ENCODE measurements at places on chromosomes 3 and 15.

DNA sequence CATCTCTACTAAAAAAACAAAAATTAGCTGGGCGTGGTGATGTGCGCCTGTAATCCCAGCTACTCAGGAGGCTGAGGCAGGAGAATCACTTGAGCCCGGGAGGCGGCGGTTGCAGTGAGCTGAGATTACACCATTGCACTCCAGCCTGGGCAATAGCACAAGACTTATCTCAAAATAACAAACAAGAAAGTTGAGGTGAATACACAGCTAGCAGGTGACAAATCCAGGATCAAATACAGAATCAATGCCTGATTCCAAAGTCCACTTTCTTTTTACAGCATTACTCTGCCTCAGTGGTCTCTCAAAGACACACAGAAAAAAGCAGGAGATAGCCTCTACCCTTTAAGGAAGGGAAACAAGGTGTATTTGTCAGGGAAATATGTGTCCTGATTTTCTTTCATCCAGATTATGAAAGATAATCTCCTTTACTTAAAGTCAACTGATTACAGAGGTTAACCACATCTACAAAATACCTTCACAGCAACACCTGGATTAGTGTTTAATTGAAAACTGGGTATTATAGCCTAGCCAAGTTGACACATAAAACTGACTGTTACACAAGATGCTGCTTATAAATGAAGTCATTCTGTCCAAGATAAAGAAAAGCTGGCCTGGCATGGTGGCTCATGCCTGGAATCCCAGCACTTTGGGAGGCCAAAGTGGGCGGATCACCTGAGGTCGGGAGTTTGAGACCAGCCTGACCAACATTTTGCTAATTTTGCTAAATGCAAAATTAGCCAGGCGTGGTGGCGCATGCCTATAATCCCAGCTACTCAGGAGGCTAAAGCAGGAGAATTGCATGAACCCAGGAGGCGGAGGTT, 4.0 kb upstream of the SLC25A38 start:
- no peak for DNase-seq

- DNase-seq, result no peak
These were observed 48.7 kb downstream of the IL17RD start for GRCh38 chr3:57116501-57116900.

- peak; percentile 83 for DNase-seq
These were observed 102.3 kb downstream of the MYRIP start for GRCh38 chr3:39911465-39912309.

GRCh38 chr3:165503825-165504224, 307.6 kb upstream of the SLITRK3 start:
- no peak for DNase-seq

DNA sequence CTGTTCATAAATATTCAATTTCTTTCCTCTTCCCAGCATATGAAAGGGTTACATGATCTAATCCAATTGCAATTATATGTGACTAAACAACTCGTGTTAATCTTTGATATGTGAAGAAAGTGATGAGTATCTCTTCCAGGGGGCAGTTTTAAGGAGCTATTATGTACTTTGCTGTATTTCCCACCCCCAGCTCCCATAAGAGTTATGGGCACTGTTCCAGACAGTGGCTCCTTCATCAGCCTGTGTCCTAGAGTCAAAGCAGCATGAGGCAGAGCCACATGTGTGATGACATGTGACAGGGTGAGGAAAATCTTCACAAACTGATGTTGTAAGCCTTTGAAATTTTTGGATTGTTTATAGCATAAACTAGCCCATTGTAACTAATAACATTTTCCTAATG, 315.4 kb downstream of the DIPK2A start:
- no peak for DNase-seq

- DNase-seq, result no peak
These were observed 27.8 kb downstream of the ACSBG1 start for GRCh38 chr15:78206326-78207109.

DNA sequence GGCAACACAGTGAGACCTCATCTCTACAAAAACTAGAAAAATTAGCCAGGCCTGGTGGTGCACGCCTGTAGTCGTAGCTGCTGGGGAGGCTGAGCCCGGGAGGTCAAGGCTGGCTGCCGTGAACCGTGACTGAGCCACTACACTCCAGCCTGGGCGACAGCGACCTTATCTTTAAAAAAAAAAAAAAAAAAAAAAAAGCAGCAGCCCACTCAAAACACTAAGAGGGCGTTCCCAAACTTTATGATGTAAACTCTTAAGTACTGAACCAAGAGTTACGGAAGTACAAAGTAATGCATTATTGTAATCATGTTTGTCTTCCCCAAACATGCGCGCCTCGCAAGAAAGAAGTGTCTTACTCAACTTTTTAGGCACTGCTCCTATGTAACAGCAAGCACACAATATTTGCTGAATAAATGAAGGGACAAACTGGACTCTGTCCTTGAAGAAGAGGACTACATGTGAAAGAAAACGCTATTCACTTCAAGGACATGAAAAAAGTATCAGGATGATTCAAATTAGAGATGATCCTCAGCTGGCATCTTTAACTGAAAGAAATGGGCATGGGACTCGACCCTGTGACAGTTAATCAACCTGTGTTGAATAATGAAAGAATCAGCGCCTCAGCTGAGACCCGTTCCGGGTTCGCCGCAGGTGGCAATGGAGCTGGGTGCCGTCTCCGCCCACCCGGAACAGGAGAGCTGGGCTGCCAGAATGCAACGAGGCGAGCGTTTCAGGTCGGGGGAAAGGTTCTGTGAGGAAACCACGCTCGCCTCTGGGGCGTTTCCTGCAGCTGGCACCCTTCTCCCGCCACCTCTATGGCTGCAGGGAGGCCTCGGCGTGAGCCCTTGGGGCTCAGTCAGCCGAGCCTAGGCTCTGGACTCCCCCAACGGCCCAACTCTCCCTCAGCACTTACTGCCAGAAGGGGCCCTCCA, 718 bp downstream of the SPG11 start:
- peak; percentile 41 for DNase-seq

DNA sequence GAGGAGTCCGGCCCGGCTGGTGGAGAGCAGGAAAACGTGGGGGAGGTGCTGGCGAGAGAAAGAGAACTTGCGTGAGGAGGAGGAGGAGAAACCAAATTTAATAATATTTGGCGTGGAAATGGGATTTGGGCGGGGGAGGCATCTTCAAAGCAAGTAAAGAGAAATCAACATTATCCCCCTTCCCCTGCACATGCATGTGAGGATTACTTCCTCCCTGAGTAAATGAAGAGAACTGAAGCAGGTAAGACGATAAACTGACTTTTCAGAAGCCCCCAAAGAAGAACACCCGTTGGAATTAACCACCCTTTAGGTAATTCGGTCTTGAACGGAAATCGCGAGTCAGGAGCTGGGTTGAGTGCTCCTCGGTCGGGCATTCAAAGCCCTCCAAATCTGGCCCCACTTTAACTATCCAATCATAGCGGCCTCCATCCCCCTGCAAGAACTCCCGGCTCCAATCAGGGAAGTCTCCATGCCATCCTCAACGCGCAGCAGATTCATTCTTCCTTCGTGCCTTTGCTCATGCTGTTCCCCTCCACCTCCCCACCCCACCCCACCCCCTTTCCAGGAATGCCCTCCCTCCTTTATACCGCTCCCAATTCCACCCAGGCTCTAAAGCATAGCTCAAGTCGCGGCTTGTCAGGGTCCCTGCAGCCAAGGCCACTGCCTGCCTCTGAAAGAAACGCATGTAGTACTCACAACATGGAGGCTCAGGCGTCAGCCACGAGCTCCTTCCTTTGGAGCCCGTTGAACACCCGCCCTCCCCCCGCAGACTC, 545 bp upstream of the RFX7 start:
- DNase-seq, result peak; percentile 79

DNA sequence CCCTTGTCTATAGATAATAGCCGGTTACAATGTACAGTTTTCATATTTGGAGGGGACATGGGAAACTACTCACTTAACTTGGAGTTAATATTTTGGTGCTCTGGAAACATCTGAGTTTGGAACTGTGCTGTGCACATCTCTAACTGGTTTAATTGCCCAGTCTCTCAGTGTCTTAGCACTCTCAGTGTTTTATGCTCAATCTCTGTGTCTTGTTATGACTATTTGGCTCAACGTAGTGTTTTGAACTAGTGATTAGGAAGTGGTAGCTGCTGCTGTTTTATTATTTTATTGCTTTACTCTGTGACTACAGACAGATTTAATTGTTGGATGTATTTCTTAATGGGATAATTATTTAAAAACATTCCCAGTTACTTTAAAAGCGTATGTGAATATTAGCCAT, 17.0 kb downstream of the FNDC3B start:
- no peak for DNase-seq

DNA sequence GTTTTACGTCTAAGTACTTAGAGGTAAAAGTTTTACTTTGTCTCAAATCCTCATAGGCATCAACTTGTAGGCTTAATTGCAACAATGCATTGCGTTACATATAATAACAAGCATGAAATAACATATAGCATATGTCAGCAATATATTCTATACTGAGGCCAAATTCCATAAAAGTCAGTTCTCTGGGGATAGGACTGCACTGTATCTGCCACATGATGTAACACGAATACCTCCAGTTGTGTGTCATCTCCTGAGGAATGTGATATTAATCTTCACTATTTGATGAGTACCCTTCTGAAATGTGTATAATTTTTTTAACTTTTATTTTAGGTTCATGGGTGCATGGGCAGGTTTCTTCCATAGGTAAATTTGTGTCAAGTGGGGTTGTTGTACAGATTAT, 126.4 kb downstream of the IMPG2 start:
- peak; percentile 33 for DNase-seq

DNA sequence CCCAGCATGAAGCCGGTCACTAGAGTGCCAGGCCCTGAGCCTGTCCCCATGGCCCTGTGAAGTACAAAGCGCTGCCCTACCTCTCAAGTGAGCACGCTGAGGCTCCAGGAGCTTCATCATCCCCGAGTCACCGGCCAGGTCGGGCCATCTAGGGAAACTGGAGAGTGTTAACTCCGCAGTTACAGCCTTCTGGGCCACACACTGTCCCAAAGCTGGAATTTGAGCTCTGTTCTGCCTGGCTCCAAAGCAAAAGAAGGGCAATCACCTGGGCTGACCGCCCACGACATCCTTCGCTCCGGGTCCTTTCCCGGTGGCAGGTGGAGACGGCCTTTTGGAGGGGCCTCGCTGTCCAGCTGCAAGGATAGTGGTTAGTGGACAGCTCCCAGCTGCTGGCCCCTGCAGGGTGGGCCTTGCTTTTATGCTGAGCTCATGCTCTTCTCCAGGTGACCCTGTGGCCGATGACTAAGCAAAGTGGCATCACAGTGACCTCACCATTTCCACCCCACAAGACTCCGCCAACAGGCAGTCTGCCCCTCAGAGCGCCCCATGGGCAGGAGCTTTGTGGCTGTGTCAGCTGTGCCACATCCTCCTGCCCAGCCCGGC, 3.5 kb upstream of the MUC4 start:
- peak; percentile 14 for DNase-seq

DNA sequence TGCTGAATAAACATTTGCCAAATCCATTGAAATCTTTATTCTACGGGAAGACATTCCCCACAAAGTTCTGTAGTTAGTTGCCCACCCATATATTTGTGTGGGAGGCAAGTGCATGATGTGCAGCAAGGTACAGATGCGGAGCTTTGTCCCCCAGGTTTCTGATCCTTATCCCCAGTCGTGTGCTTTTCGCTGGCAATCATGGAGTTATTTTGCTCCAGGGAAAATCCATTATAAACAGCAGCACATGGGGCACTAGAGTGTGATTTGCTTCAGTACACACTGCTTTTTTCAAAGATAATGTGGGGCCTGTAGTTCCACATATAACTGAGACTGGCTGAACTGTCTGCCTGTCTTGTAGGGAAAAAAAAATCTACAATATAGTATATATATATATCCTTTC, 132.1 kb downstream of the FEZF2 start:
- no peak for DNase-seq

- DNase-seq, result no peak
These were observed 132.5 kb downstream of the APBA2 start for GRCh38 chr15:29018120-29018805.

GRCh38 chr3:14688525-14688924, 13.6 kb downstream of the C3orf20 start:
- DNase-seq, result no peak

DNA sequence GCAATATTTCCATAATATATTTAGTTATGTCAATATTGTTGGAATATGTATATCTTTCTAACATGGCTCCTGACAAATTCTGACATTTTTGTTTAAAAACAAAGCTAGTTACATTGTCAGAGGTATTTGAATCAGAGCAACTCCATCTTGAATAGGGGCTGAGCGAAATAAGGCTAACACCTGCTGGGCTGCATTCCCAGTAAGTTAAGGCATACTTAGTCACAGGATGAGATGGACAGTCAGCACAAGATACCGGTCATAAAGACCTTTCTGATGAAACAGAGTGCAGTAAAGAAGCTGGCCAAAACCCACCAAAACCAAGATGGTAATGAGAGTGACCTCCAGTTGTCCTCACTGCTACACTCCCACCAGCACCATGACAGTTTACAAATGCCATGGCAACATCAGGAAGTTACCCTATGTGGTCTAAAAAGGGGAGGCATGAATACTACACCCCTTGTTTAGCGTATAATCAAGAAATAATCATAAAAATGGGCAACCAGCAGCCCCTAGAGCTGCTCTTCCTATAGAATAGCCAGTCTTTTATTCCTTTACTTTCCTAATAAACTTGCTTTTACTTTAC, 30.4 kb downstream of the RPL22L1 start:
- peak; percentile 15 for DNase-seq

DNA sequence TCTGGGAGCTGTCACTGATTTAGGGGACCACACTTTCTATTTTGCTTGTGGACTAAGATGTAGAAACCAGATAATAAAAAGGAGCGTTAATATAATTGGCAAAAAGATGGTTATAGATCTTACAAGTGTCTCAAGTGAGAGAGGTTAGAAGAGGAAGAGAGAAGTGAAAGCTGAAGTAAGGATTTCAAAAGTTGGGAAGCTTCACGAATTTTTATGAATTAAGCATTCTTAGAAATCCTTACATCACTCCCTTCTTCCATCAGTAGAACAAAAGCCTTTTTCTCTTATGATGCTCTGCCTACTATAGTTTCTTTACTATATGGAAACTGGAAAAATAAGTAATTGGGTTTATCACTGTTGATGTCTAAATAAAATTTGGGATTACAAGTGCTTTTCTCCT, 146.5 kb downstream of the FNDC3B start:
- no peak for DNase-seq

- no peak for DNase-seq
These were observed 7.2 kb downstream of the RPL22L1 start for GRCh38 chr3:170862618-170863374.

DNA sequence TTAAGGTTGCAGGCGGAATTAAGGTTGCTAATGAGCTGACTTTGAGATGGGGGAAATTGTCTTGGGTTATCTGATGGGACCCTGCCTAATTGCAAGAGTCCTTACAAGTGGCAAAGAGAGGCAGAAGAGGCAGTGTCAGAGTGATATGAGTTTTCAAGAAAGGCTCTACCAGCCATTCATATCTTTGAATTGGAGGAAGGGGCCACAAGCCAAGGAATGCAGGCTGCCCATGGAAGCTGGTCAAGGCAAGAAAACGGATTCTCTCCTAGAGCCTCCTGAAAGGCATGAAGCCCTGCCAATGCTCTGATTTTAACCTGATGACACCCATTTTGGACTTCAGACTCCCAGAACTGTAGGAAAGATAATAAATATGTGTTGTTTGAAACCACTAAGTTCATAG, 20.6 kb upstream of the SMAD6 start:
- no peak for DNase-seq
